ENCODE measurements at places on chromosomes 3 and 15.
A peak's percentile ranks its signal among the peaks of the same experiment; 100 is the strongest.

- DNase-seq: no peak
Measured at GRCh38 chr3:141699897-141700296, 38.2 kb upstream of the RNF7 start.

DNA sequence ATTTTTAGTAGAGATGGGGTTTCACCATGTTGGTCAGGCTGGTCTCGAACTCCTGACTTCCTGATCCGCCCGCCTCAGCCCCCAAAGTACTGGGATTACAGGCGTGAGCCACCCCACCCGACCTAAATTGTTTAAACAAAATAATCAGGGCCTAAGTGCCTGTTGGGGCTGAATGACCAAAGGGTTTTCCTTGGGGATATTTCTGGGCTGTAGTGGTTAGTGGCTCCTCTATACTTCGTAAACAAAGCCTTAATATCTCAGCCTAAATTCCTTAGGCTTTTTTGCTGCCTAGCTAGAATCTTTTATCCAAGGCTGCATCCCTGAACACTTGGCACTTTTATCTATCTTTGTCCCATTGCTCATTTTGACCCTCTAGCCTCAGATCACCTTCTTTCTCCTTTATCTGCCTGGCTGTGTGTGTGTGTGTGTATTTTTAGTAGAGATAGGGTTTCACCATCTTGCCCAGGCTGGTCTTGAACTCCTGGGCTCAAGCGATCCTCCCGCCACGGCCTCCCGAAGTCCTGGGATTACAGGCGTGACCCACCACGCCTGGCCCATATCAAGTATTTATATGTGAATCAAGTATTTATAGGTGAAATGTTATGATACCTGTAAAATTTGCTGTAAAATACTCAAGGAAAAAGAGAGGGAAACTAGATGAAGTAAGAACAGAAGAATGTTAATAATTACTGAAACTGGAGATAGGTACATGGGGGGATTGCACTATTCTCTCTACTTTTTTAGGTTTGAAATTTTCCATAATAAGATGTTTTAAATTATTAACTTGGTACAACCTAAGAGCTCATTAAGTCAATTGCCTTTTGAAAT, 1.8 kb downstream of the NUSAP1 start:
- DNase-seq: no peak

DNA sequence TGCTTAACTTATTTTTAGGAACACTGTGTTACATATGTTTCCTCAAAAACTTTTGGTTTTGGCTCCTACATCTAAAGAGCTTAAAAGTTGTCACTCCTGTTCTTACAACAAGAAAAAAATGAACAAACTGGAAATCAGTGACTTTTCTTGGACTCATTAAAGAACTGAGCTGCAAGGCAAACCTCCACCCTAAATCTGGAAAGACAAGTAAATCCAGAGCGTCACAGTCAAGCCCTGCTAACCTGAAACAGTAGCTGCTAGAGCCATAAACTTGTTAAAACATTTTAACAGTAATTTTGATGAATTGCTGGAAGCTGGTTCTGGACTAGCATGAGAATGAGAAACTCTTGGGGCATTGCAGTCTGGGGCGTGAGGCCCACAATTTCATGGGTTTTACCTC, 350.5 kb upstream of the COL8A1 start:
- no peak for DNase-seq

DNA sequence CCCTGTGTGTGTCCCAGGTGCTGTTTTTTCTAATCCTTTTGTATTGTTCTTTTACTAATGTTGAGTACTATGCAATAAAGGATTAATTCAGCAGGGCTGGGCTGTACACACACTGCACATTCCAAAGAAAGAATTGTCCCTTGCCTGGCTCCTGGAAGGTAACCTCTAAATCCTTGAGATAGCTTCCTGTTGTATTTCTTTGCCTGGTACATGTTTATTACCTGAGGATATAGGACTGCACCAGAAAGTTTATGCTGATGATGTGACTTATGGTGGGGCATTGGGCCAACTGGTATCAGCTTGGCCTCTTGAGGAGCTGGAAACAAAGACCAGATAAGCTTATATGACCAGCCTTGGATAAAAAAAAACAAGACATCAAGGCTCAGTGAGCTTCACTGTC, 26.6 kb upstream of the FAN1 start:
- no peak for DNase-seq

DNA sequence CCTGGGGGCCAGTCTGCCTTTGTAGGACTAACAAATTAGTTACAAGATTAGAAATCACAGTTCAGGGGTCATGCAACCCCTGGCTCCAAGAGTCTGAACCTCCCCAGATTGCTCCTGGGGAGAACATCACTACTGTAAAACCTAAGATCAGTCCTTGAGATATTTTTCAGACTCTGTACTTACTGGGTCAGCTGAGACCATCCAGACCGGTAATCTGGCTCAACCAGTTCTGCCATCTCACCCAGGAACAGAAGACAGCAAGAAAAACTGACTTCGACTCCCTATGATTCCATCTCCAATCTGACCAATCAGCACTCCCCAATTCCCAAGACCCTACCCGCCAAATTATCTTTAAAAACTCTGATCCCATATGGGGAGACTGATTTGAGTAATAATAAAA, 47.5 kb downstream of the NMD3 start:
- no peak for DNase-seq

DNA sequence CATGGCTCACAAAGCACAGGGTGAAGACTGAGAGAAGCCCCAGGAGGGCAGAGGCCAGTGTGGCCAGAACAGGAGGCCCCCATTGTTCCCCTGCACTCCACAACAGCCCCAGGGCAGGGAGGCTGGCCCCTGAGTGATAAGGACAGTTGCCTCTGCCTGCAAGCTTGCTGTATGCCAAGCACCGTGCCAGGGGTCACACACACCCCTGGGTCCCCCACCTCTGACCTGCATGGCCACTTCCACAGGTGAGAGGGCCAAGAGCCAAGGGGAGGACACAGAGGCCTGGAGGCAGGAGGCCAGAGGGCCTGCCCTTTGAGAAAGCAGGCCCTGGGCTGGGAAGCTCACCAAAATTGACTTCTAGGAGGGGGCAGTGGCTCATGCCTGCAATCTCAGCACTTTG, 23.7 kb downstream of the ATRIP start:
- DNase-seq: no peak

GRCh38 chr15:22259881-22260421, 179.6 kb downstream of the OR4M2 start:
- no peak for DNase-seq

DNA sequence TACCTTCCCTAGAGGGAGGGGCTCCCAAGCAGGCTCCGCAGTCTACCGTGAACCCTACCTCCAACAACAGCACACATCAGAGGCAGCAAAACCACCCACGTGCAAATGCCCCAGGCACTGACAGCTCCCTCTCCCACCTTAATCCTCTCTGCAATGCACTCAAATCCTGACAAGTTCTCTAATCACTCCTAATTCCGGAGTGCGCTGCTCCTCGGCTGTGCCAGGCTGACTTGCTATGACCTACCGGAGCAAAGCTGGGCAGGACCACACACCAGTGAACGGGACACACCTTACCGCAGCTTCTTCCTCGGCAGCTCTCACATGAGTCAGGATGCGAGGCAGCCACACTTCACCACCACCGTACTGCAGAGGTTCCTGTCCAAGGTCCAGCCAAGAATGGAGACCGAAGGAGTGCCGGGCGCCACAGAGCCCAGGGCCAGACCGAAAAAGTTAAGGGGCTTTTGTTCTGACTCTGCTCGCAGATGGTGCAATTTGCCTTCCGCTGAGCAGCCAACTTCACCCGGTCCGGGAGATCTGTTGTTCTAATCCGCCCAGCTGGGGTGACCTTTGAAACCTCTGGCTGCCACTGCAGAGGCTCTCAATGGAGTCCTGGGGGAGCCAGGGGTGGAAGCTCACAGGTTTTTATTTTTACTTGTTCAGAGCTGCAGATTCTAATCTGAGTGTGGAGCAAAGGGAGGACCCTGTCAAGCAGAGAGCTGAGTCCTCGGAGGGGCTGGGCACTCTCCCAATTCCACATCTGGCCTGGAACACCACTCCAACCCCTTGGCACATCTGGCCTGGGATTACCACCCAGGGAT, 84.4 kb downstream of the MYLK start:
- DNase-seq: no peak

DNA sequence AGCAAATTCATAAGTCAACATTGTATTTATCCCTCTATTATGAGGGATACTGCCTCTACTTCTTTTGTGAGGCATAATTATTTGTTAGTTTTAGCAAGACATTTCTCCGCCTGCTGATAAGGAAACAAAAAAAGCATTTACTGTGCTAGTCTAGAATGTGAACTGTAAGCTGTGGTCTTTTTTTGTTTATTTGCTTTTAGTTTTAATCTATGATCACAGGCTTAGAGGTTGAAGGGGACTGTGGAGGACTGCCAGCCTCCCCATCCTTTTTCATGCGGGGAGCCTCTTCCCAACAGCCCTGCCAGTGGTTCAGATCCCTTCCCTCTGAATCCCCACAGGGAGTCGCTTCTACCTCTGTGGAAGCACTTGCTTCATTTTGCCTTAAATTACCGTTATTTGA, 331.0 kb upstream of the ROPN1 start:
- peak; percentile 86 for DNase-seq

GRCh38 chr3:183272791-183273190, 19.7 kb downstream of the B3GNT5 start:
- DNase-seq: no peak

DNA sequence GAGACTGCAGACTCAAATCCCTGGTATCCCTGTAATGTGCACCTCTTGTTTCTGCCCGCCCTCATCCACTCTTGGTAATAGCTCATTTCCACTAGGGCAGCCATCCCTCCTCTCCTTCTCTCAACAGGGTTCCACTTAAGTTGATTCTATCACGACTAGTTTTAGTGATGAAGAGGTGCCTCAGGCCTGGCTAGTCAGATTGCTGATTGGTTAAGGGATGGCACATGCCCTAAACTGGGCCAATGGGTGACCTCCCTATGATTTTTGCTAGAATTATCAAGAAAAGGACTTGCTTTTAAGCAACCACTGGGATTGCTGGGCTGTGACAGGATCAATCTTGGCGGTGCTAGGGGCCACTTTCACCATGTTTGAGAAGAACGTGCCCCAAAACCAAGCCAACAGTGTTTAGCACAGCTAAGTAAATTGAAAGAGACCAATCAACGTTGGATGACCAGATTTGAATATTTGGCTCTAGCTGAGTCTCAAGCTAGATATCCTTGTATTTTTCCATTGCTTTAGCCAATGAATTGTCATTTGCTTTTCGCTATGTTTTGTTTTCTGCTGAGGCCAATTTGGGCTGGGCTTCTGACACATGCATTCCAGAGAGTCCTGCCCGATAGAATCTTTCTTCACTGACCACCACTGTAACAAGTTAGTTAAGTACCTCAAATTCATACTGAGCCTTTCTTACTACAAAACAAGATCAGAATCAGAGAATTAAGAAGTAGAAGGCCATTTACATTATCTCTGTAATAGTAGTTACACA, 131.0 kb downstream of the PDZRN3 start:
- DNase-seq: no peak
